ENCODE measurements at places on chromosomes 5 and 9.

GRCh38 chr9:38619556-38620447 is 594 bp downstream of the ANKRD18A start:
- DNase-seq, result no peak

- no peak for DNase-seq
Measured at GRCh38 chr5:78760366-78760765, 111.8 kb upstream of the LHFPL2 start.

DNA sequence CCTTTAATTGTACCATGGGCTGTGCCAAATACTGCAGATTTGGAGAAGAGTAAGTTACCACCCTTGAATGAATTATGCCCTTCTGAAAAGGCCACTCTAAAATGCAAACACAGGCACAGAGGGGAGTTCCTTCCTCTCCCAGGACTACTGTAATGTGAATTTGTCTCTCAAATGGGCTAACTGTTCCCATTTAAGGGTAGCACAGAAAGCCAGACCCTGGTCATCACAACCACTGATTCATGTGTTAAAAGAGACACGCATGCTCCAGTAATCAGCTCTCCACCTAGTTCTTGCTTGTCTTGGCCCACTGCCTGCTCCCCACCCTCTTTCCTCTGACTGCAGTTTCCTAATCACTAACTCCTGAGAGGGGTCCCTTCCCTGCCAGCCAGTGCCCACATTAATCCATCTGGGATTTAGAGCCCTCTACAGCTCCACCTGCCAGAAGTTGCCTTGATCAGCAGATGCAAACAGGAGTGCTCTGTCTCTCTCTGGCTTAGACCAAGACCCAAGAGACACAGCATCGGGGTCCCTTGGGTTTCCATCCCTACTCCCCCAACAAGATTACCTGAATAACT is 382.4 kb downstream of the TMEM167A start:
- no peak for DNase-seq

- no peak for DNase-seq
Measured at GRCh38 chr9:31372799-31373587, 1011.5 kb upstream of the ACO1 start.

GRCh38 chr9:1331546-1332038 is 281.4 kb downstream of the DMRT2 start:
- DNase-seq, result no peak

DNA sequence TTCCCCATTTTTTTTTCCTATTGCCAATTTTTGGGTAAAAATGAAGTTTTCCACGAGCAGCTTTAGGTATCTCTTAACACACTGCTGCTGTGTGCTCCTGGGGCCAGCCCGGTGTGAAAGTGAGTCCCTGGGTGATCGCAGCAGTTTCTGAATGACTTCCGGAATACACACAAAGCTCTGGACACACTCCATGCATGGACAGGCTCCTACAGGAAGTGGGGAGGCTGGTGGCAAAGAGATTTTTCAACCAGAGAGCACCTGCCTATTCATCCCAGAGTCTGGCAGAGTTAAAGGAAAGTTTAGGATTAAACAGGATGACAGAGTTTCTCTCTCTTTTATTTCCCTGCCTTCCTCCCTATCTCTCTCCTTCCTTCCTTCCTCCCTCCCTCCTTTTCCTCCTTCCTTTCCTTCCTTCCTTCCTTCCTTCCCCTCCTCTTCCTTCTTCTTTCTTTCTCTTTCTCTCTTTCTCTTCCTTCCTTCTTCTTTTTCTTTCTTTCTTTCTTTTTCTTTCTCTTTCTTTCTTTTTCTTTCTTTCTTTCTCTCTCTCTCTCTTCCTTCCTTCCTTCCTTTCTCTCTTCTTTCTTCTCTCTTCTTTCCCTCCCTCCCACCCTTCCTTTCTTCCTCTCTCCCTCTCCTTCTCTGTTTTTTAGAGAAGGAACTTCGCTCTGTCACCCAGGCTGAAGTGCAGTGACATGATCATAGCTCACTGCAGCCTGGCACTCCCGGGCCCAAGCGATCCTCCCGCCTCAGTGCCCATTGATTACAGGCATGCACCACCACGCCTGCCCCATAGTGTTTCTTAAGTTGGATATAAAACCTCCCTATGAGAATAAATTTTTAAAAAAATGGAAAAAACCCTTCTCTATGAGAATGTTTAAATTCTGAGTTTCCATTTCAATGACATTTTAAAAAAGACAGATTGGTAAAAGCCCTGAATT is 38.7 kb upstream of the UBTD2 start:
- DNase-seq, result no peak

GRCh38 chr5:27592231-27592630 is 553.8 kb upstream of the CDH9 start:
- DNase-seq, result no peak

- DNase-seq, result no peak
Measured at GRCh38 chr5:83220331-83220730, 143.0 kb downstream of the XRCC4 start.

GRCh38 chr5:125579182-125579581 is 832.7 kb upstream of the ZNF608 start:
- DNase-seq, result no peak

GRCh38 chr5:180785121-180785781 is 17.4 kb downstream of the MGAT1 start:
- no peak for DNase-seq

All from NCI-H1436 (cell line).